ENCODE measurements at places on chromosomes 7 and 10. TPM values are rescaled to one million over a fixed set of nuclear protein-coding genes. Genes with fewer than 3 reads are reported as not detected.
A peak's percentile ranks its signal among the peaks of the same experiment; 100 is the strongest.

The C10orf62 gene
- total RNA-seq, result 0.19 TPM

The RBP3 gene
- total RNA-seq, result not detected

DNA sequence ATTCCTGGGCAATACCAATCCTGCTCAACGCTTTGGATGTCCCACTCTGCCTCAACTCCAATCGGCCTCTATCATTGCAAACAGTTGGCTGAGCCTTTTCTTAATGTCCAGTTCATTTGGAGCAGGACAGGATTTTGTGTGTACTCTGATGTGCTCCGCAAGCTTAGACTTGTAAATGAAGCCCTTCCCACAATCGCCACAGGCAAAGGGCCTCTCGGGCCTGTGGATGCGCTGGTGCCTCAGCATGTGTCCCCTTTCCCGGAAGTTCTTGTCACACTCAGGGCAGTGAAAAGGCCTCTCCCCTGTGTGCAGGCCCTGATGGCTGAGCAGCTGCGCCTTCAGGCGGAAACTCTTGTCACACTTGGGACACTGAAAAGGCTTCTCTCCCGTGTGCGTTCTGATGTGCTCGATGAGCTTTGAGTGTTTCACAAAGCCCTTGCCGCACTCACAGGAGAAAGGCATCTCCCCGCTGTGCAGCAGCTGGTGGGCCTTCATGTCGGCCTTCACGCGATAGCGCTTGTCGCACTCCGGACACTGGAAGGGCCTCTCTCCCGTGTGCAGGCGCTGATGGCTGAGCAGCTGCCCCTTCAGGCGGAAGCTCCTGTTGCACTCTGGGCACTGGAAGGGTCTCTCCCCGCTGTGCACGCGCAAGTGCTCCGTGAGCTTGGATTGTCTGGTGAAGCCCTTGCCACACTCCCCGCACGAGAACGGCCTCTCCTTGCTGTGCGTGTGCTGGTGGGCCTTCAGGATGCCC lies 20.0 kb downstream of the ZNF786 start:
- DNase-seq, result no peak

The OR2A42 gene
- total RNA-seq, result 0.14 TPM

DNA sequence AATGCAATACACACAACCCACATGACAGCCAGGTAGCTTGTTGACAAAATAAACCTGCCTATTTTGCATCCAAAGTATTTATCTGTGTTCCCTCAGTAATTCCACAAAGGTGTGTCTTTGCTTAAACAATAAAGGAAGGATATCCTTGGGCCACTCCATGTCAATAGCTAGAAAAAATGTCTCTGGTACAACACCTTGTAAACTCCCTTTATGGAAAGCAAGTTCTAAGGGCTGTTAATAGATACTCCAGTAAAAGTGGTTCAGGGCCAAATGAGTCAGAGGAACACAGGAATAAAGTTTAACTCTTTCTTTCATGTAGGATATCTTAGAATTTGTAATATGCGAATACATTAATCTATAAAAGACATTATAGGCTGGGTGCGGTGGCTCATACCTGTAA lies 96.9 kb upstream of the LRRTM3 start:
- DNase-seq, result no peak

The LIPN gene
- total RNA-seq, result 0.32 TPM

DNA sequence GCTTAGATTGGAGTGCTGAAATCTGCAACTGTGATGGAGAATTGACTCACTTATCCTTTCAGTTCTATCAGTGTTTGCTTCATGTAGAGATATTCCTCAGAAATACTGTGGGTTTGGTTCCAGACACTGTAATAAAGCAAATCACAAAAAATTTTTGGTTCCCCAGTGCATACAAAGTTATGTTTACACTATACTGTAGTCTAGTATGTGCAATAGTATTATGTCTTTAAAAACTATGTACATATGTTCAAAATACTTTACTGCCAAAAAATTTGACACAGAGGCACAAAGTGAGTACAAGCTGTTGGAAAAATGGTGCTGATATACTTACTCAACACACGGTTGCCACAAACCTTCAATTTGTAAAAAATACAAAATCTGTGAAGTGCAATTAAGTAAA lies 112.5 kb downstream of the EPC1 start:
- DNase-seq, result no peak

DNA sequence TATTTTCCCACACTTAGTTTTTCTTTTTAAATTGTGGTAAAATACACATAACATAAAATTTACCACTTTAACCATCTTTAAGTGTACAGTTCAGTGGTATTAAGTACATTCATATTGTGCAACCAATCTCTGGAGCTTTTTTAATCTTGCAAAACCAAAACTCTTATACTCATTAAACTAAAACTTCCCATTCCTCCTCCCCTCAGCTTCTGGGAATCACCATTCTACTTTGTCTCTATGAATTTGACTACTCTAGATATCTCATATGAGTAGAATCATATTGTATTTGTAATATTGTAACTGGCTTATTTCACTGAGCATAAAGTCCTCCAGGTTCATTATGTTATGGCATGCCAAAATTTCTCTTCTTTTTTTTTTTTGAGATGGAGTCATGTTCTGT lies 86.4 kb upstream of the JAZF1 start:
- no peak for DNase-seq

The STARD3NL gene
- 41.8 TPM for total RNA-seq

DNA sequence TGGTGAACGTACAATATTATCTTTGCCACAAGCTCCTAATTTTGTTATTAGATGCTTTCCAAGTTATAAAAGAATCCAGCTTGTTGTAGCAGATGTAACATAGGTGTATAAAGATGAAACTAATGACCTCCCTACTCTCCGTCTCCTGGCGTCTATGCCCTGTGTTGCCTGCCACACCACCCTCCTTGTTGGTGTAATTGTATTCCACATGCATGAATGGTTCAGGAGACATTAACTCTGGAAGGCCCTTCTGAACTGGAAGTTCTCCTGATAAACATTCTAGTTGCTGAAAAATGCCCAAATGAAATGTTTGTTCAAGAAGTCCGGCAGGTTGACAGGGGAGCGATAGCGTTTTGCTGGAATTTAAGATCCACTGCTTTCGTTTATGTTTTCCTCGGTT lies 53.9 kb upstream of the SEPHS1 start:
- no peak for DNase-seq

The LRIT1 gene
- total RNA-seq, result not detected

DNA sequence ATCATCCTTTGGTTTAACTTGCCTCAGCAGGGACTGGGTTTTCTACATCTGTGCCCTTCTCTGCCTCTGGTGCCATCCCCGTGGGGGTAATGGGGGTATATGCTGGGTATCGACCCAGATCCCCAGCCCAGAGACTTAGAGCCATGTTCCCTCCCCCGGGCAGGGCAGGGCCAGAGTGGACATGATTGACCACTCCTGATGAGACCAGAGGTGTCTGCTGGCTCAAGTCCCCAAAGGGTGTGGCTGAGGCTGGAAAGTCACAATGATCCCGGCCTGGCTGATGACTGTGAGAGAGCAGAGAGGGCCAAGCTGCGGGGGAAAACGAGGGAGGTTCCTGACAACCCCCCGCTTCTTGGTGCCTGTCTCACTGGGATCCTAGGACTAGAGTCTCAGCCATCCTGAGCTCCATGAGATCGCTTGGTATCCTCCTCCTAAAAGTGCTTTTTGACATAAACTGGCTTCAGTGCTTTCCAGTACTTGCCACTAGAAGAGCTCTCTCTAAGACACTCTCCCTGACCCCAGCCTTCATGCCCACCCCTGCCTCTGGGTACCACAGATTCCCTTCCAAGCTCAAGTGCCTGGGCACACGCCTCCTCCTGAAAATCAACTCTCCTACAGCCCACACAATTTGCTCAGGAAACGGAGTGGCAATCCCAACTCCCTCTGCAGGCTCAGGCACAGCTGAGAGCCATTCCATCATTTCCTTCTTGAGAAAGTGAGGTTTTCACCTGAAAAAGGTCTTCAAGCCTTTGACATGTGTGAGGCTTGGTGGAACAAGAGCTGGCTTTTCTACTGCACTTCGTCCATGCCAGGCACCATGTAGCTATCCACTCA lies 33.9 kb downstream of the DRGX start:
- DNase-seq, result no peak

The SPDYE2B gene
- not detected for total RNA-seq

The OSBPL3 gene
- 5.0 TPM for total RNA-seq

The GOLGA7B gene
- total RNA-seq, result 0.19 TPM

- DNase-seq, result no peak
Measured at GRCh38 chr10:31836569-31837406, 91.8 kb downstream of the ARHGAP12 start.

DNA sequence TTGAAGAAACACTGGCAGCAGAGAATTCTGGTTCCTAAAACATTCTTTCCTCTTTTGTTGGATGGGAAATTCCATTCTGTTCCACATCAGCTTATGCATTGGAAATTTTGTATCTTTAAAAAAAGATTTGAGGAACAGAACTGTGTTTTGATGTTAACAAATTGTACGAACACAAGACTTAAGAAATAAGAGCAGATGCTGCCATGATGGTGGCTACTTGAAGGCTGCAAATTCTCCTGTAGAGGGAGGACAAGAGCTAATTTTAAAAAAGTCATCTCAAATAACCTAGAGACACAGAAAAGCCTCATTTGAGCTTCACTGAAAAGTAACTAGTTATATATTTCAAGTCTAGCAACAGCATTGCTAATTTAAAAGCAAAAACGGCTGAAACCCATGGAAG lies 29.8 kb downstream of the NDUFB2 start:
- DNase-seq, result no peak

The EVX1 gene
- not detected for total RNA-seq

DNA sequence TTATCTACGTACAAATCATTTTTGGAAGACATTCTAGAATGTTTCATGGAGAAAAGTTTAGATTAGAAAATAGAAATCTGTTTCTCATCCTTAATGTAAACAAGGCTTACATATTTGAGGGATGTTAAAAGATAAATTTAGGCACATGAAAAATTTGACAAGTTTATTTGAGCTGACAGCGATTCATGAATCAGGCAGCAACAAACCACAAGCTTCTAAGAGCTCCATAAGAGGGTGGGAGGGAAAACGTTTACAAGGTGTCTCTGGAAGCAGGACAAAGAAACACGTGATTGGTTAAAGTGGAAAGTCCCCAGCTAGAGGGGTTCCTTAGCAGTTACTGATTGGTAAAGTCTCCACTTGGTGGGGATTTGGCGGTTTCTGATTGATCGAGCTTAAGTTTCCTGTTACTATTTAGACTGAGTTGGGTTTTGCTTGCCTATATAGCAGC lies 228.9 kb upstream of the PITRM1 start:
- no peak for DNase-seq

The OPALIN gene
- not detected for total RNA-seq

The TMEM225B gene
- 0.57 TPM for total RNA-seq

GRCh38 chr7:157061979-157062378 lies 51.5 kb upstream of the MNX1 start:
- peak; percentile 10 for DNase-seq

The SUN3 gene
- total RNA-seq, result not detected

The CTTNBP2 gene
- total RNA-seq, result 7.9 TPM

The ZNF853 gene
- 11.9 TPM for total RNA-seq

- DNase-seq, result no peak
Measured at GRCh38 chr7:43612128-43612527, 29.2 kb downstream of the STK17A start.

DNA sequence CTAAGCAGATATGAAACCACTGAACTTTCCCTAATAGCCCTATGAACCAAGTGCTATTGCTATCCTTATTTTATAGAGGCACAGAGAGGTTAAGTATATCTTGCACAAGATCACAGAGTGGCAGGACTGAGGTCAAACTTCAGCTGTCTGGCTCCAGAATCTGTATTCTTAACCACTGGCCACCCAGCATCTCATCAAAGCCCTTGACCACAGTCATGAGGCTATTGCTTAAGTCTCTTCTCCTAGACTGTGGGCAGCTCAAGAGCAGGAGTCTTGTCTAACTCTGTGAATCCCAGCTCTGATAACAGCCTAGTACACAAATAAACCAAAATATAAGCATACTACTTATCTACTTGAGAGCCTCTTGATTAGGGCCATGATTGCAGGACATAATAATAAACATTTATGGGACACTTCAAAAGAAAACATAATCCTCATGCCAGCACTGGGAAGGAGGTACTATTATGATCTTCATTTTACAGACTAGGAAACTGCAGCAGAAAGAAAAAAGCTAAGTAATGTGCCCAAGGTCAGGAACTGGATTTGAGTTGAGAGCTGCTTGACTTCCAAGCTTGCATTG lies 22.4 kb upstream of the SMC3 start:
- no peak for DNase-seq

- DNase-seq, result no peak
Measured at GRCh38 chr10:114957673-114958072, 19.7 kb downstream of the TRUB1 start.

The PPP1R17 gene
- total RNA-seq, result not detected

The ACADSB gene
- total RNA-seq, result 18.1 TPM

GRCh38 chr7:99898836-99899235 lies 20.5 kb downstream of the TRIM4 start:
- no peak for DNase-seq

- DNase-seq, result no peak
Measured at GRCh38 chr7:51261950-51262795, 54.4 kb downstream of the COBL start.

DNA sequence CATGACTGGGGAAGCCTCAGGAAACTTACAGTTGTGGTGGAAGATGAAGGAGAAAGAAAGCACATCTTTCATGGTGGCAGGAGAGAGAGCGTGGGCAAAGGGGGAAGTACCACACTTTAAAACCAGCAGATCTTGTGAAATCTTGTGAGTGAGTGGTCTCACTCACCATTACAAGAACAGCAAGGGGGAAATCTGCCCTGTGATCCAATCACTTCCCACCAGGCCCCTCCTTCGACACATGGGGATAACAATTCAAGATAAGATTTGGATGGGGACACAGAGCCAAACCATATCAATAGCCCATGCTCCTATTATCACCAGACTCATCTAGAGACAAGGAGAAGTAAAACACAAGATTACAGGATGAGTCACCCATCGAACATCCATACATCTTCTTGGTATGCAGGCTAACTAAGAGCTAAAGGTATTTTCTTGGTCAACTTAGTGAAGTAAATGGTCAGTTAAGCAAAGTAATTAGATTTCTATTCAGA lies 55.3 kb upstream of the YAE1 start:
- no peak for DNase-seq

The JAKMIP3 gene
- 0.60 TPM for total RNA-seq

The GHRHR gene
- 1.2 TPM for total RNA-seq

- DNase-seq, result no peak
Measured at GRCh38 chr10:100192350-100192749, 6.5 kb upstream of the ERLIN1 start.

- DNase-seq, result peak; percentile 74
Measured at GRCh38 chr7:44564606-44565005, 9.1 kb downstream of the DDX56 start.

- DNase-seq, result no peak
Measured at GRCh38 chr10:17814973-17815372, 5.8 kb downstream of the MRC1 start.

The ABCB1 gene
- 1.3 TPM for total RNA-seq

- DNase-seq, result no peak
Measured at GRCh38 chr10:65891073-65891981, 1034.5 kb upstream of the LRRTM3 start.

GRCh38 chr10:42982891-42983506 lies 93.9 kb upstream of the RET start:
- peak; percentile 63 for DNase-seq

- DNase-seq, result no peak
Measured at GRCh38 chr10:5975641-5976473, 1.5 kb downstream of the IL15RA start.
